Fibroblast of skin of back (primary cell): ENCODE measurements at places on chromosomes 2 and 18.
A peak's percentile ranks its signal among the peaks of the same experiment; 100 is the strongest.

GRCh38 chr2:105990624-105991023, 203.5 kb downstream of the UXS1 start:
- no peak for DNase-seq

- no peak for DNase-seq
These were observed 14.6 kb downstream of the SCLY start for GRCh38 chr2:238075397-238075796.

DNA sequence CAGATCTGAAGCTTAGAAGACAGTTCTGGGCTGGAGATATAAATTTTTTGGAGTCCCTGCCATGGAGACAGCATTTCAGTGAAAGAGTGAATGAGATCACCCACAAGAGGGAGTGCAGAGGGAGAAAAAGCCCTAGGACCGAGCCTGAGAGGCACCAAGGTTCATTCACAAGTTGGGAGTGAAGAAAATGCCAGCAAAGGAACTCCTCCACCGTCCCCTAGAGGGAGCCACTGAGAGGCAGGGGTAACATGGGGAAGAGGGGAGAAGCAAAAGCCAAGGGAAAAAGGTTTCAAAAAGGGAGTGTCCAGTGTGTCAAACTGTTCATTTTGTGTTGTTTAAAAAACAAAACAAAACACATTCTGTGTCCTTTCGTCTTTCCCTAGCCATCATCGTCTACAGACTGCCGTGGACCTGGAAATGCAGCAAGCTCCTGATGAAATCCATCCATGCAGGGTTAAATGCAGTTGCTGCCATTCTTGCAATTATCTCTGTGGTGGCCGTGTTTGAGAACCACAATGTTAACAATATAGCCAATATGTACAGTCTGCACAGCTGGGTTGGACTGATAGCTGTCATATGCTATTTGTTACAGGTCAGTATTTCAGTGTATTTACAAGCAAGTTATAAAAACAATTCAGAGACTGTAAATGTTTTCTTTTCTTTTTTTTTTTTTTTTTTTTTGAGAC, 19.1 kb downstream of the CYBRD1 start:
- no peak for DNase-seq

- DNase-seq = no peak
These were observed 167.2 kb upstream of the RBBP8 start for GRCh38 chr18:22765896-22766295.

DNA sequence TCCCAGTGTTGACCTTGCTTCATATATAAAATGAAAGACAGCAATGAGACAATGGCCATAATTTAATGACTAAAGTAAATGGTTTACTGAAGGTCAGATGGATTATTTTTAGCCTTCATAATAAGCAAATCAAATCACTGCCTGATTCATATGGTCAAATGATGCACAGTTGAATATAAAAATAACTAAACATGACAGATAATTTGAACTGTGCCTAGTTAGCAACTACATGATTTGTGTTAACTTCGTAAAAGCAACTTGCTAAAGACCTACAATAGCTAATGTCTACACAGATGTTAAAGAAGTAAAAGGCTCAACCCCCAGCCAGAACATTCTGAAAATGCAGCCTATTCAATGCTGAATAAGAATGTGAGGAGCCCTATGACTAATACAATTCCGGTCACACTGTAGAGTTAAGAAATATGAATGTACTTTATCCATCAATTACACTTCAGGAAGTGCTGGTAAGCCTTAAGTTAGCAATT, 590.8 kb upstream of the CDH2 start:
- DNase-seq = peak; percentile 68

GRCh38 chr2:75928093-75928492, 217.4 kb upstream of the GCFC2 start:
- DNase-seq = no peak
